ENCODE measurements at places on chromosomes 1 and 21.

GRCh38 chr1:109477821-109478220, 5.9 kb upstream of the ATXN7L2 start:
- no peak for DNase-seq

DNA sequence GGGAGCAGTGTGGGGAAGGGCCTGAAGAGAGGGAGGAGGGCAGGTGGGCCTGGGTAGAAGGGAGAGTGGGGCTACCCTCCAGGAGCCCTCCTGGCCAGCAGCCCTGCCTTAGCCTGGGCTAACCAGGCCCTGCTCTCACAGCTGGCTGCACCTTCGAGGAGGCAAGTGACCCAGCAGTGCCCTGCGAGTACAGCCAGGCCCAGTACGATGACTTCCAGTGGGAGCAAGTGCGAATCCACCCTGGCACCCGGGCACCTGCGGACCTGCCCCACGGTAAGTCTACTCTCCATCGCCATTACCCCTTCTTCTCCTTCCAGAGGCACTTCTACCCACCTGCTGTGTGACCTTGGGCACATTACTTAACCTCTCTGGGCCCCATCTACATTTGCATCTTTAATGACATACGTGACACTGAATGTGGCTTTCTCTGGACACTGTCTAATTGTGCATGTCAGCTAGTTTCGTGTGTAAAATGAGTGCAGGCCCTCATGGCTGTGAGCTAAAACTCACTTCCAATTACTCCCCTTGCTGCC, 18.9 kb downstream of the PTPRU start:
- no peak for DNase-seq

- DNase-seq, result no peak
Observed at GRCh38 chr1:80158771-80159170, 1152.2 kb upstream of the ADGRL4 start.

GRCh38 chr1:182203191-182203875, 141.8 kb upstream of the ZNF648 start:
- no peak for DNase-seq

DNA sequence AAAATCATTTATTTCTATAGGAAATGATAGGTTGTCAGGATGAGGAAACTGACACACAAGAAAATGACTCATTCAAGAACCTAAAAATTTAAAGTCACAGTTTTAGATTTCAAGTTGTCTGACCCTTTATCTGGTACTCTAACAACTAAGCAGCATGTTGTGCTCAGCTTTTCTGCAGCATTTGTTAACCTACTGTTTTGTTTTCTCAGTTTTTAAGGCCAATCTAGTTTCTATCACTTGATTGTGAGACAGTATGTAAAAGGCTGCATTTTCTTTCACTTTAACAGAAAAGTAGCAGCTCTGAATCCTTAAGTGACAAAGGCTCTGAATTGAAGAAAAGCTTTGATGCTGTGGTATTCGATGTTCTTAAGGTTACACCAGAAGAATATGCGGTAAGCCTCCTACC, 59.1 kb downstream of the RALGPS2 start:
- DNase-seq, result no peak

- DNase-seq, result no peak
Observed at GRCh38 chr1:82284213-82284612, 483.5 kb downstream of the ADGRL2 start.

DNA sequence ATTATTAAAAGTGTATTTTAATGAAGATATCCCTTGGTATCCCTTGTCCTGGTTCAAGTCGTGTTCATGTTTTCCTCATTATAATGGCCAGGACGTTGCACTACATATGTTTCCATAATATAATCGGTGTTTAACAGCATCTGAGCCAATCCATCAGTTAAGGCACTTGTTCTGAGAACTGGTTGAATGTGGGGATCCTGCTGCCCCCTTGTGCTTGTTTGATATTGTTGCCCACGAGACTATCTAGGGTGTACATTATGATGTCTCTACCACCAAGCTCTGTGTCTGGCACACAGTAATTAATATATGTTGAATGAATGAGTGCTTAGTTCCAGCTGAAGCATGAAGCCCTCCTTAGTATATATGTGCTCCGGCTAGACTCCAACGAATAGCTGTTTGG, 193.0 kb downstream of the CACNA1E start:
- DNase-seq, result peak; percentile 78

- no peak for DNase-seq
Observed at GRCh38 chr1:170601866-170602265, 62.1 kb upstream of the PRRX1 start.

DNA sequence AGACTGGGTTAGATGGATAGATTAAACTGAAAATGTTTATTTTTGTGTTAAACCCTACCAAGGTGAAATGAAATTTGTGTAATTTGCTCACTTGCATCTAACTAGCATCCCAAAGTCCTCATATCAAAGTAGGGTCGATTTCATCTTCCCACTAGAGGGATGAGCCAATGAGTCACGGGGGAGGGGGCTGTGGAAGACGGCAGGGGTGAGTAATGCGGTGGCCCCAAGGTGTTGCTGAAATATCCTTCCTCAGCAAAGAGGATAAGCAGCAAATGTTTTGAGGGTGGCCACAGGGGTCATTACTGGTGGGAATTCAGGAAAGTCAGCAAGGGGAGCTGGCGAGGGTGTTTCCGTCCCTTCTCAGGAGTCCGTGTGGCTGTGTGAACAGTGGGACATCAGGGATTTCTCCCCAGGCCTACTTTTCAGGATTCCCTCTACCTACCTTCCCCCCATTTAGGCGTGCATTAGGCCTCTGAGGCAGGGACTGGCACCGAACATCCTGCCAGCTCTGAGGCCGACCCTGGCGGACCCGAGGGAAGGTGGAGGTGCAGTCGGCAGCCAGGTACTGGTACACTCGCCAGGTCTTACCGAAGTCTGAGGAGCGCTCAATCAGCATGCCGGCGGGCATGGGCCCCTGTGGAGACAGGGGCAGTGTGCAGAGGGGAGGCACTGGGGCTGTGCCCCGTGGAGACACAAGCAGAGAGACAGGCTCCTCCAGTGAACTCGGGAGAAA, 18.1 kb downstream of the LAMB3 start:
- no peak for DNase-seq

- no peak for DNase-seq
Observed at GRCh38 chr1:26359981-26360806, 6.3 kb upstream of the CRYBG2 start.

- DNase-seq, result no peak
Observed at GRCh38 chr1:154191990-154192461, at the start of gene TPM3. TSS of gene TPM3 (minus strand) at chr1:154192100. CDS start at chr1:154192018, 82 bp downstream.

- no peak for DNase-seq
Observed at GRCh38 chr1:245325922-245326795, 171.4 kb downstream of the KIF26B start.

DNA sequence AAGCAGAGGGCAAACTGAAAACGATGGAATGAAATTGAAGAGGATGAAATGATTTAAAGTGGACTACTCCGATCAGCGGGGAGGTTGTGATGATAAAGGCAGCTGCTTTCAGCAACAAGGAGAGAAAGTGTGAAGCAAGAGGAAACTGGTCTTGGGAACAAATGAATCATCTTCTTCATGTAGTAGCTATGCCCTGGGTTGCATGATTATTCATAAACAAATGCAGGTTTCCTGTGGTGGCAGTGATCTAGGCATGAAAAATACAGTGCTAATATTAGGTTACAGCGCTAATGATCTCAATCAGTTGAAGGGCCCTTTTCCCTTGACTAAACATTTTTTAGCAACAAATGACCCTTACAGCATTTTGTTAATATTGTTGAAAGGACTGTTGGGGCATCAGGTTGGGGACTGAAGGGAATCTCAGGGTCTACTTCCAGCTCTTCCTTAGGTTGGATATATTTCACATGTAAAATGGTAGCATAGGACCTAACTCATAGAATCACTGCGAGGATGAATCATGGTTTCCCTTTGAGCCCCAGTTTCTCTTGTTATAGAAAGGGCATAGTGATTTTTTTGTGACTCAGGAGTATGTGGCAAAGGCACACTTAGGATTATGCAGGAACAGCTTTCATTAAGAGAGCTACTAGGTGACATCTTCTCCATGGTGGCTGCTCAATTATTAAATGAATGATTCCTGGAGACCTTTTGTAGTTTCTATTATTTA, 1.9 kb upstream of the ZFYVE9 start:
- no peak for DNase-seq

DNA sequence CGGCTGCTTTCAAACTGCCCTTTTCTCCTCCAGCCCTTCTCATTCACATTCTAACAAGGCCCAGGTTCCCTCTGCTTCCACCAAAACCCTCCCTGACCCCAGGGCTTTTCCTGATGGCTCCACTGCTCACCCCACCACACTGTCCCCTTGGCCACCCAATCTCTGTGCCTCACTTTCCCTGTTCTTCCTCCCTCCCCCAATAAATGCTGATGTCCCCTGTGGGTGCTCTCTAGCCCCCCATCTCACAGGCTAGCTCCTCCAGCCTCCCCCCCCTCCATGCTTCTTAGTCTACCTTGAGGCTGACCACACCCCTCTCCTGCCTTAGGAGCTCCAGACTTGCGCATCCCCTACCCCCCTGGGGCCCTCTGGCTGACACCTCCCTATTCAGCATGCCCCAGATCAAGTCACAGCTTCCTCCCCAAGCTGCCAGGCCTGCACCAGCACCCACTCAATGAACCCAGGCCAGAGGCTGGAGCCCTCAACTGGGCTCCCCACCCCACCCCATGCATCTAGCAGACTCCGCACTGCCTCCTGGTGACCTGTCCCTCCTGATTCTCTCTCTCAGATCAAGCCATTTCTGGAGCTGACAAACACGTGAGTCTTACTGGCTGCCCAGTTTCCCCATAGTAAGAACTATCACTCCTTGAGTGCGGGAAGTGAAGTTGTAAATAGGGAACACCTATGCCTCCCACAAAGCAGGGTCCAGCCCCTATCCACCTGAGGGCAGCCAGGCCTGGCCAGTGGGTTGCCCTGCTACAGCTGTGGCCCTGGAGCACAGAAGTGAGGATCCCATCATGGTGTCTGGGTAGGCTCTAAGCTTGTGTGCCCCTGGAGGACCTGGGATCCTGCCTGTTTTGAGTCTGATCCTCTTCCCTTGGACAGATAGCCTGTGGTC, 117.9 kb downstream of the DMRTB1 start:
- no peak for DNase-seq

GRCh38 chr1:93874025-93874651, 4.9 kb downstream of the DNTTIP2 start:
- DNase-seq, result no peak

- peak; percentile 63 for DNase-seq
Observed at GRCh38 chr1:151713874-151714273, 2.7 kb downstream of the CELF3 start.

DNA sequence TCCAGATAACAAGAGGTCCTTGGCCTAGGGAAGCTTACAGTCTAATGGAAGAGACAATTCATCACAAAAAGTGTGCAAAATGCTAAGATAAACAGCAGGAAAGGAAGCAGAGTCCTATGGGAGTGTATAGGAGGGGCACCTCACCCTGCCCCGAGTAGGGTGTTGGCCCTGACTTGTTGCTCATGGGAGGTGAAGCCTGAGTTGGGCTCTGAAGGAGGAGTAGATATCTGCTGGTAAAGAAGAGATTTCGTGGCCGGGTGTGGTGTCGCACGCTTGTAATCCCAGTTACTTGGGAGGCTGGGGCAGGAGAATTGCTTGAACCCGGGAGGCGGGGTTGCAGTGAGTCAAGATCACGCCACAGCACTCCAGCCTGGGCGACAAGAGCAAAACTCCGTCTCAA, 18.6 kb upstream of the GPR37L1 start:
- DNase-seq, result no peak

DNA sequence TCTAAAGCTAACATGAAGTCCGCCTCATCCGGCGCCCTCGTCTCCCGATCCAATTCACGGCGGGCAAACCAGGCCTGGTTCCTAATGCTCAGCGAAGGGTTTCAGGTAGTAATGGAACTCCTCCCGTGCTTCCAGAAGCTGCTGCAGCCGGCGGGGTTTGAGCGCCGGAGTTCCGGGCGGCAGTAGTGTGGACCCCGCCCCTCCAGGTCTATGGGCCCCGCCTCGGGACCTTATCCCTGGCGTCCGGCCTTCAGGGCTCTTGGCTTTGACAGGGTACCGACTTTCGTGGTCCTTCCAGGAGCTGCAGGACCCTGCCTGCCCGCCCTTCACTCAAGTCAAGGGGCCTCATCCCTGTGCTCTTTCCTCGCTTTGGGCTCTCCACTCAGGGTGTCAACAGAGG, 304.1 kb downstream of the FAM72C start:
- DNase-seq, result no peak

GRCh38 chr1:161390559-161390858, 22.8 kb upstream of the CFAP126 start:
- no peak for DNase-seq

DNA sequence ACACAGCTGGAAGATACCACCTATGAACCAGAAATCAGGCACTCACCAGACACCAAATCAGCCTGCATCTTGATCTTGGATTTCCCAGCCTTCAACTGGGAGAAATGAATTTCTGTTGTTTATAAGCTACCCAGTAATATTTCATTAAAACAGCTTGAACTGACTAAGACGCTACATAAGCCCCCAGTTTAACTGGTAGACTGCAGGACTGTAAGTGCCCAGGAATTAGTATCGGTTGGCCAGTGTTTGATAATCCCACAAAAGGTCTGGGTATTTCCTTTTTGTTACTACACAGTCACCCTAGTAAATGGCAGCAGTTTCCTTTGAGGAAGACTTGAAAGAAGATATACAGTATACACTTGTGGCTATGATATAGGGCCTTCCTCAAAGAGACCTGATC, 7.3 kb upstream of the SLC35D1 start:
- DNase-seq, result no peak

GRCh38 chr1:90959352-90960206, 62.3 kb downstream of the ZNF644 start:
- no peak for DNase-seq

- DNase-seq, result peak; percentile 58
Observed at GRCh38 chr1:40532844-40533424, 1.5 kb downstream of the ZNF684 start.

DNA sequence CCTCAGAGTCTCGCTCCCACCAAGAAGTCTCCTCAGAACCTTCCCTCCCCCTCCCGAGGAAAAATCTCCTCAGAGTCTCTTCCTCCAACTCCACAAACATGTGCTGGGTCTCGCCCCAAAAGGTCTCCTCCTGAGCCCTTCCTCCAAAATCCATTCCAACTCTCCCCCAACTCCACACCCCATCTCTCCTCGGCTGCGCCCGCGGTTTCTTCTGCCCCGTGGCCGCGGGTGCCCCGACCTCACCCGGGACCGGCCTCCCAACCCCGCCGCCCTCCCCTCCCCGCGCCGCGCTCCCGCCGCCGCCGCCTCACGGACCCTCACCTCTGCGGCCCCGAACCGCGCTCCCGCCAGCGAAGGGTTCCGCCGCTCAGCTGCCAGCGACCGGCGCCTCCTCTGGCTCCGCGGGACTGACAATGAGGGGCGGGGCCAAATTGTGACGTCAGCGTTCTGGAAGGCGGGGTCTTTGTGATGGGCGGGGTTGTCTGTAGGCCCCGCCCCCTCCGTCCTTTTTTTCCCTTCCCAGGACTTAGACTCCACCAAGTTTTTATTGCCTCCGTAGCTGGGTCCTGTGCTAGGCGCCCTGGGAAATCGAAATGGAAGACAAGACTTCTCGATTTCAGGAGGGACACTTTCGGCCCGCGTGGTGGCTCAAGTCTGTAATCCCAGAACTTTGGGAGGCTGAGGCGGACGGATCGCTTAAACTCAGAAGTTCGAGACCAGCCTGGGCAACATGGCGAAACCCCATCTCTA, at the start of gene LUZP1:
Gene LUZP1, minus strand, starts transcription at position 412 of the 750 bp plus-strand sequence.
- peak; percentile 57 for DNase-seq

GRCh38 chr1:96374076-96374762, 347.4 kb upstream of the PTBP2 start:
- no peak for DNase-seq

GRCh38 chr1:83860490-83861221, 138.3 kb downstream of the TTLL7 start:
- DNase-seq, result no peak

Data from NCI-H1105 treated with DMSO at 0.1 percent for 48 hours (cell line).